Fibroblast of skin of scalp (primary cell): ENCODE measurements at places on chromosomes 5 and 9.

DNA sequence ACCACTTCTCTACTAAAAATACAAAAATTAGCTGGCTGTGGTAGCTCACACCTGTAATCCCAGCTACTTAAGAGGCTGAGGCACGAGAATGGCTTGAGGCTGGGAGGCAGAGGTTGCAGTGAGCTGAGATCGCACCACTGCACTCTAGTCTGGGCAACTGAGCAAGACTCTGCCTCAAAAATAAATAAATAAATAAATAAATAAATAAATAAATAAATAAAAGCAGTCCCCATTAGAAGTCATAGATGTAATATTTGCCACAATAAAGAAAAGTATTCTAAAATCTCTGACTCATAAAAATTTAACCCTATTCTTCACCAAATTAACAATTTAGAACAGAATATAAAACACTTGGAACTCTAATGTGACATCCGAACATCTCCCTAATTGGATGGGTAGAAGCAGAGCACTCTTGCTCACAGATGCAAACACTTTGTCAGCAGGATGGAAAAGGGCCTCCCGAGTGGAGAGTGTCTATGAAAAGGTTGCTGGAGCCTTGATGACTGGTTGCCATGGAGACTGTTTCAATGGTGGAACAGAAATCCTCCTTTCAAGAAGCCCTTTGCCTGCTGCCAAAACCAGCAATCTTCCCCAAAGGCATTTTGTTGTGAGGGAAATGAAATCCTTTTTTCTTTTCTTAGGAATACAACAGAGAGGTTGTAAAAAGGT, 38.9 kb upstream of the TRAF1 start:
- DNase-seq = peak; percentile 4

GRCh38 chr9:127667127-127667844, 39.5 kb upstream of the CFAP157 start:
- DNase-seq = no peak

DNA sequence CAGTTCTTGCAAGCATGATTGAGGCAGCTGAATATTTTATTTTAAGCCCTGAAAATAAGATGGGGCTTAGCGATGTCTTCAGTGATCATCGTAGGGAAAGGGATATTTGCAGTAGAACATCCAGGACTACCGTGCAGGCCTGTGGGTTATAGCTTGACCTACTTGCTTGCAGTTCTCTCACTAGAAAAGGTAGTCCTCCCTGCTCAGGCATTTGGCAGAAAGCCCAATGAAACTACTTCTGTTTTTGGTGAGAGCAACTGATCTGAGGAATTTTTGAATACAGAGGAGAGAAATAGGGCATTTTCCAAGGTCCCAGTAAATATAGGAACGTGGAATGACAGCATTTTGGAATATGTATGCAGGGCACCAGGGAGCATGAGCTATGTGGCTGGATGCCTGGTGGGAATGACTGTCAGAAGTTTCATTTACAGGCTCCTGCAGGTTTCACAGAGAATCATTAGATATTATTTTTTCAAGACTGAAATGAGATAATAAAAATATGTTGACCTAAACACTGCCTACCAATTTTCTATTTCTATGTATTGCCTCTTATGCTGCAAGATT, 417.9 kb upstream of the ACTBL2 start:
- peak; percentile 25 for DNase-seq

GRCh38 chr5:148390914-148391313, 7.2 kb downstream of the FBXO38 start:
- DNase-seq = no peak

- DNase-seq = no peak
Measured at GRCh38 chr9:27664121-27664779, 91.0 kb upstream of the C9orf72 start.

DNA sequence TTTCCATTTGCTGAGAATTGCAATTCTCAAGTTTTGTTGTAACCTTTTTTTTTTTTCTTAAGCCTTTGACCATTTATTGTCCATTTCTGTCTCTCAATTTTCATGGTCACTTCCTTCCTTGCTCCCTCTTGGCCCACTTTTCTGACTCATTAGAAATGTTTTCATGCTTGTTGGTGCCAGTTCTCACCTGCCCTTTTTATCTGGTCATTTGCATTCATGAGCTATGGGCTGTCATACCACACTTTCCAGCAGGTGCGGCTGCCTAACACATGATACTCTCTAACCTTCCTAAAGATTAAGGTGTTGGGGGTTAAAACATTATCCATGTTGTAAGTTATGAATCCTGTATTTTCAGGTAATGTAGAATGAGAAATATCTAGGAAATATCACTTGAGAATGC, 150.5 kb upstream of the TLX3 start:
- DNase-seq = no peak

- DNase-seq = peak; percentile 22
Measured at GRCh38 chr5:79418276-79418675, 95.7 kb downstream of the HOMER1 start.

- no peak for DNase-seq
Measured at GRCh38 chr9:98550206-98550820, 158.4 kb downstream of the GABBR2 start.

DNA sequence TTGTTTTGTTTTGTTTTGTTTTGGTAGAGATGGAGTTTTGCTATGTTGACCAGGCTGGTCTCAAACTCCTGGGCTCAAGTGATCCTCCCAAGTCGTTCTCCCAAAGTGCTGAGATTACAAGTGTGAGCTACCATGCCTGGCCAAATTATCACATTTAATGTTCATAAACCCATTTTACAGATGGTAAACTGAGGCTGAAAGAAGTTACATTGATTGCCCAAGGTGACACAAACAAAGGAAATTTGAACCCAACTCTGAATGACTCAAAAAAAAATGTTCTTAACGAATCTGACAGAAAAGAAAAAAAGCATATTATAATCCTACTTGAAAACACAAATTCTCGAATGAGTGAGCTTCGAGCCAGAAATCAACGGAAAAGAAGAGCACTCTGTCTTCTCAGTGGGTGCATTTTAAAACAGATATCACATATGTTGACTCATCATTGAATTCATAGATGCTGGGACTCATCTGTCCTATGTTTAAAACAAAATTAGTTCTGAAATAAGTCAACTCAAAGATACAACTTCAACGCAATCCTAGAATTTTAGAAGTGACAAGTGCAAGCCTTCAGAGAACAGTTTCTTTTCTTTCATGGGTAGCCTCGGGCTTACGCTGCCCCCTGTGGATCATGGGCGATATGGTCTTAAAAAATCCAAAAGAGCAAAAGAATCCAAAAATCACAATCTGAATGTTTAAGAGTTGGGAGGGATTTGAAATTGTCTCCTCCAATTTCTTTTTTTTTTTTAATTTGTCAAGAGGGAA, 28.4 kb downstream of the TIMD4 start:
- peak; percentile 25 for DNase-seq

DNA sequence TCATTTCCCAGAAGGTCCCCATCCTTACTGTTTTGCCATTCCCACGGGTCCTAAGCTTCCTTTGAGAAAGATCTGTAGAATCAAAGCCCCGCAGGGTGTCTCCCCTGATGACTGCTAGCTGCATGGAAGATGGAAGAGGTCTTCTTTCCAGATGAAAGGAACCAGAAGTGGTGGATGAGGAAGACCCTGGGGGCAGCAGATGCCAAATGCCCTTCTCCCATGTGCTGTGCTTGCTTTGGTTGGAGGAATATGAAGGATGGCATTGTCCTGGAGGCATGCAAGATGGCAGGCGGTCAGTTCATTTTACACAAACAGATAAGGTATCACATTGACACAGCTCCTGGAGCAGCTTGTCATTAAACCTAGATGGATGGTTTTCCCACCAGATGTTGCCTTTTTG, 25.8 kb upstream of the CER1 start:
- no peak for DNase-seq

- DNase-seq = peak; percentile 50
Measured at GRCh38 chr9:113516840-113517577, 53.5 kb downstream of the RGS3 start.

DNA sequence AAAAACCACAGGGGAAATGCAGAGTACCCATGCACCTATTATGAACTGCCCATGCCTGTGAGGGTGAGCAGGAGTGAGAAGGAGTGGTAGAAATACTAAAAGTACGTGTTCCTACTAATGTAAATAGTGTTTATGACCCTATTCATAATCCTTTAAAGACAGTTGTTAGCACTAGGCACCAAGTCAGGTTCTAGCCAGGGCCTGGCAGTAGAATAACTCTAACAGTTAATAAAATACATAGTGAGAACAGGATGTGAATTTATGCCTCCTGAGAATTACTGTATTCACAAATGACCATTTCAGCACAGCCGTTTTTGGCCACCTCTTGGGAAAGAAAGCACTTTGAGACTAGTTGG, 103.2 kb upstream of the TARS1 start:
- no peak for DNase-seq

DNA sequence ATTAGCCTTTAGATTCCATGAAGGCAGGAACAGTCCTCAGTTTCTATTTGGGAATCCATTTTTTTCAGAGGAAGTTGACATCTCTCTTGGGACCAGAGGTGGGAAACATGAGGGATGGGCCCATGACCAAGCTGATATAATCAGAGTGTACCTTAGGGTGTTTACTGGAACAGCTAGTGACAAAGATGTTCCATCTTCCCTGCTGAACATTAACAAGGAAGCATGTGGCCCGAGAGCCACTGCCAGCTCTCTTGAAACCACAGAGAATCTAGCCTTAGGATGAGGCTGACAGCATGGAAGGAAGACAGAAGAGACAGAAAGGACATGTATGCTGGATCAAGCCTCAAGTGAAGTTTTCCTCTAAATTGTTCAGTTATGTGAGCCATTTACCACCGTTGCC, 16.0 kb downstream of the AQP3 start:
- no peak for DNase-seq

DNA sequence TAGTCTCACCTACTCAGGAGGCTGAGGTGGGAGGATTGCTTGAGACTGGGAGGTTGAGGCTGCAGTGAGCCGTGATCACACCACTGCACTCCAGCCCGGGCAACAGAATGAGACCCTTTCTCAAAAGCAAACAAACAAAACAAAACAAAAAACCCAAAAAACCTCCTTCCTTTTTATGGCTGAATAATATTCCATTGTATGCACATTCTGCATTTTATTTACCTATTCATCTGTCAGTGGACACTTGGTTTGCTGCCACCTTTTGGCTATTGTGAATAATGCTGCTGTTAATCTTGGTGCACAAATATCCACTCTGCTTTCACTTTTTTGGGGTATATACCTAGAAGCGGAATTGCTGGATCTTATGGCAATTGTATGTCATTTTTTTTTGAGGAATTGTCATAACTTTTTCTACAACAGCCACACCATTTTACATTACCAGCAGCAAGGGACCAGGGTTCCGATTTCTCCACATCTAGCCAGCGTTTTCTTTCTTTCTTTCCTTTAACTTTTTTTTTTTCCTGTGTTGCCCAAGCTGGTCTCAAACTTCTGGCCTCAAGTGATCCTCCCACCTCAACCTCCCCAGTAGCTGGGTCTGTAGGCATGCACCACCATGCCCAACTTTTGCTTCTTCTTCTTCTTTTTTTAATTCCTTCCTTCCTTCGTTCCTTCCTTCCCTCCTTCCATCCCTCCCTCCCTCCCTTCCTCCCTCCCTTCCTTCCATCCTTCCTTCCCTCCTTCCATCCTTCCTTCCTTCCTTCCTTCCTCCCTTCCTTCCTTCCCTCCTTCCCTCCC, 30.6 kb downstream of the NKX2-5 start:
- peak; percentile 19 for DNase-seq

- peak; percentile 79 for DNase-seq
Measured at GRCh38 chr5:66849803-66850202, 253.6 kb downstream of the MAST4 start.

DNA sequence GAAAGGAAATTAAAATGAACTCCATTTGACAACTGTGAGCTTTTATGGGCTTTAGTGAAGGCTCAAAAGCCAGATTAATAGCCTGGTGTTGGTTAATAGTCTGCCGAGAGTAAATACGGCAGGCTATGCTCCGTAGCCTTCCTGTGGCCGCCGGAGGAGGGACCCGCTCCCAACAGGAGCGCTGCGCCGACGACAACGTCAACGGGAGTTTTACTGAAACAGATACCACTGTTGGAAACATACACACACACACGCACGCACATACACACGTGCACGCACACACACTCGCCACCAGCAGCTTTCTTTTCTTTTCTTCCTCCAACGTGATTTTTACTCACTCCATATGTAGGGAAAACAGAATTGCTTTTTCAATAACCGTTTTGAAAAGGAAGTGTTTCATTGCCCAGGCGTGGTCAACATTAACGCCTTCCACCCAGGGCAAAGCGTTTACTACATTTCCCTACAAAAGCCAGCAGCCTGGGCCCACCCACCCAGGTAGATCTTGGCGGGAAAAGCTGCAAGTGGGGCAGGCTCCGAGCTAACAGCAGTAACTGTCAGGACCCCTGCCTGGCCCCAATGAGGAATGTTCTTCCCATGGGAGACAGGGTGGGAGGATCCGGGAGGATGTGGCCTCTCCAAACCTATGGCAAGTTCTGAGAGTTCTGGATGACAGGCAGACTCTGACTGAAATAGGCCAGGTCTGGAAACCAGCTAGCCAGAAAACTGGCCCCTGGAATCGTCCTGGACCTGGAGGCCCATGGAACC, 72.3 kb downstream of the PAX5 start:
- DNase-seq = peak; percentile 6

DNA sequence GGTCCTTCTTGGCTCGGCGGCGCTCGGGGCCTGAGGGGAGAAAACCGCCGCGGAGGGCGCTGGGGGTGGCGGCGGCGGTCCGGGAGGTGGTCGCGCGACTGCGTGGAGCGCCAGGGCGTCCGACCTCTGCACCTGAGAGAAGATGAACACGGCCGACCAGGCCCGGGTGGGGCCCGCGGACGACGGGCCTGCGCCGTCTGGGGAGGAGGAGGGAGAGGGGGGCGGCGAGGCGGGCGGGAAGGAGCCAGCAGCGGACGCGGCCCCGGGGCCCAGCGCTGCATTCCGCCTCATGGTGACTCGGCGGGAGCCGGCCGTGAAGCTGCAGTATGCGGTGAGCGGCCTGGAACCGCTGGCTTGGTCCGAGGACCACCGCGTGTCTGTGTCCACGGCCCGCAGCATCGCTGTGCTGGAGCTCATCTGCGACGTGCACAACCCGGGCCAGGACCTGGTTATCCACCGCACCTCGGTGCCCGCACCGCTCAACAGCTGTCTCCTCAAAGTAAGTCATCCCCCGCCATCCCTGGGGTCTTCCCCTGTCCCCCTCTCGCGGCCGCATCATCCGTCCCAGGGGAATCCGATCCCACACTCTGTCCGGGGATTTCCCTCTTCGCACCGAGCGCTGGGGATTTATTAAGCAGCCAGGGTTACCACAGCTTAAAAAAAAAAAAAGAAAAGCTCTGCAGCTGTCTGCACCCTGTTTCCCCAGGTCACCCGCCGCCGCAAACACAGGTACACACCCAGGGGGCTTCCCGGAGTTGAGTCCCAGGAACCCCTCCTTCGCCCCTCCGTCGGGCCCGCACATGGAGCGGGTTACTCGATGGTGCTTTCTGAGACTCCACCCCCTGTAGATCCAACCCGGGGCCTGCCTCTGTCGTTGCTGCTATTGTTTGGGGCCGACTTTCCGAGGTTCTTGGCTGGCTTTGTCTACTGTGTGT, at the start of gene GTF3C4:
TSS of gene GTF3C4 (plus strand) at position 8 of the 935 bp plus-strand sequence. CDS start at position 143, 135 bp downstream.
- DNase-seq = peak; percentile 12

- DNase-seq = no peak
Measured at GRCh38 chr5:79938468-79938867, 52.6 kb downstream of the MTX3 start.

GRCh38 chr5:169861934-169862333, 118.4 kb downstream of the INSYN2B start:
- peak; percentile 65 for DNase-seq
